ENCODE measurements at places on chromosomes 1 and 21.
A peak's percentile ranks its signal among the peaks of the same experiment; 100 is the strongest.

DNA sequence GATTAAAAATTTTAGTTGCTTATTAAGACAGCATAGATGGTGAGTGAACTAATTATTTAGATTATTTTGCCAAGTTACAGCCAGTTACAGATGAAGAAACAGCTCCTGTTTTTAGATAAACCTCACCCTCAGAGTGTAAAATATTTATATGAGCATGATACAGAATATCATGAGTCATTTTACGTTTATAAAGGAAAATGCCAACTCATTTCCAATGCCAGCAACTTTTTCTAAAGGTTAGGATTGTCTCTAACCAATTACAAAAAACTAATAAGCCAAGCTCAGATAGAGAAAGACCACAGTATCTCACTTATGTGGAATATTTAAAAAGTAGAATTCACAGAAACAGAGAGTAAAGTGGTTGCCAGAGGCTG is 590.1 kb downstream of the LTN1 start:
- no peak for DNase-seq

GRCh38 chr1:231139125-231139649 is 22.7 kb upstream of the TRIM67 start:
- peak; percentile 94 for DNase-seq

DNA sequence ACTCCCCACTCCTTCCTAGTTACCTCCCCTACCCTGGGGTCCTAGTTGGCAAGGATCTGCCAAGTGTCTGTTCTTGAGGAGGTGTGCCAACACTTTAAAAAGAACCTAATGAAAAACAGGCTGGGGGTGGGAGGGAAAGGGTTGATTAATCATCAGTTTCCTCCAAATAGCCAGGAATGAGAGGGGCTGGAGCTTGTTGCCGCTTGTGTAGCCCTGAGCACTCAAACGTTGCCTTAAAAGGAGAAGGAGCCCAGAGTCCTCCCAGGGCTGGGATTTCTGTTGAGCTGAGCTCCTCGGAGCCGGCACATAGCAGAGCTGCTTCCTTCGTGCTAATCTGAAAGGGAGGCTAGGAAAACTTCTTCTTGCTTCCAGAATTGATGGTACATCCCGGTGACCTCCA is 15.9 kb downstream of the SHISA4 start:
- peak; percentile 99 for DNase-seq

GRCh38 chr21:46038871-46039397 is 57.4 kb downstream of the COL6A1 start:
- peak; percentile 79 for DNase-seq

GRCh38 chr1:75484789-75485188 is 126.1 kb downstream of the SLC44A5 start:
- DNase-seq: no peak

GRCh38 chr1:211788626-211789025 is 41.9 kb downstream of the LPGAT1 start:
- DNase-seq: peak; percentile 8

GRCh38 chr1:9426291-9426711 is 113.0 kb upstream of the SLC25A33 start:
- peak; percentile 48 for DNase-seq

DNA sequence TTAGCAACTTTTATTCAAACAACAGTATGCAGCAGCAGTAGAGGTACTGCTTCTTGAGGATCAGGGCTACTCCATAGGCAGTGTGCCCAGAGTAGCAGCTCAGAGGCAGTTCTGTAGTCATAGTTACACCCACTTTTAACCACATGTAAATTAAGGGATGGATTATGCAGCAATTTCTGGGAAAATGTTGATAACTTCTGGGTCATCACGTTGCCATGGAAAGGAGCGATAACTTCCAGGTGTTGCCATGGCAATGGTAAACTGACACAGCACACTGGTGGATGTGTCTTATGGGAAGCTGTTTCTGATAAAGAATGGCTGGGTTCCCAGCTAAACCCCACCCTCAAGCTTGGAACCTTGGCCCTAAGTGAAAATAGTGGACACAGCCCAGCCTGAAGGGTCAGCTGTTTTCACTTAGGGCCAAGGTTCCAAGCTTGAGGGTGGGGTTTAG is 29.0 kb upstream of the PLA2G2A start:
- peak; percentile 3 for DNase-seq

GRCh38 chr1:22420455-22421053 is 31.1 kb upstream of the ZBTB40 start:
- DNase-seq: peak; percentile 76

GRCh38 chr1:43220905-43221778 is 48.6 kb upstream of the TMEM125 start:
- DNase-seq: no peak

DNA sequence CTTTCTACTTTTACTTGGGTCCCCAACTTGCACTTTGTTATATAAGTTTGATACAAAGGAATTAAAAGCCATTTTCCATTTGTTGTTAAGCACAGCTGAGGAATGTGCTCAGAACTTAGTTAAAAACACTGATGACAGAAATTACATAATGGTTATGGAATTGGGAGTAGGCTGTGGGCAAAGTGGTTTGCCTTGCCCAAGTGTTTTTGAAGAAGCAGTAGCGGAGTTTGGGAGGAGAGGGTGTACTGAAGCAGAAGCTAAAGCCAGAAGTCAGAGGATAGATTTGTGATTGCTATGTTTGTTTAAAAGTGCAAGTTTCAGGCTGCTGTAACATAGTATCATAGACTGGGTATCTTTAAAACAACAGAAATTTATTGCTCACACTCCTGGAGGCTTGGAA is 391.8 kb downstream of the DUSP10 start:
- no peak for DNase-seq

GRCh38 chr1:1599935-1600860 is at the start of gene FNDC10:
Gene FNDC10 (minus strand): TSS chr1:1600135. CDS start chr1:1600015, 120 bp downstream.
- no peak for DNase-seq

DNA sequence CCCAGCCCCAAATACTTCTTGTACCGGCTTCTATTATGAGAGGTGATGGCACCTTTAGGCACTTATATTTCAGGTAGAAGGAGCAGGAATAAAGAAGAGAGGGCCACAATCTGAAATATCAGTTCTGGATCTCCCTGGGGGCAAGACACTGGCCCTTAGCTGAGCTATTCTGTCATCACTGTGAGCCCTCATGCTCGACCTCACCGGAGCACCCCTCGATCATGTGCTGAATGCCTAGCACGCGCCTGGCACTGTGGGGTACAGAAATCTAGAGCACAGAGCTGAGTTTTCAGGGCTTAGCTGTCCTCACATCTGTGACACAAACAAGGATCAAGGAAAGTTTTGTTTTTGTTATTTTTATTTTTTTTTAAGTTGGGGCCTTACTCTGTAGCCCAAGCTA is 7.6 kb upstream of the MX1 start:
- DNase-seq: no peak

DNA sequence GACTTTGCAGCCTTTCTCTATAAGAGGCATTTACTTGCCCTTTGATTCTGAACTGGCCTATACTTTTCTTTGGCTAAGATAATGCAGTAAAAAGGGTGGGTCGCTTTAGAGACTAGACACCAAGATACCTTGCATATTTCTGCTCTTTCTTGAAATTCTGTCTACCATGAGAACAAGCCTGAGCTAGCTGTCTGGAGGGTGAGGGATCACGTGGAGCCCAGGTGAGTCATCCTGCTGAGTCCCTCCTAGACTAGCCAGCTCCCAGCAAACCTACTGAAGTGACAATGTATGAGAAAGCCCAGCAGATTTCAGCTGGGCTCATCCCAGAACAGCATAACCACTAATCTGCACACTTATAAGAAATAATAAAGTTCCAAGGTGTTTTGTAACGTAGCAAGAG is 408.0 kb upstream of the KAZN start:
- peak; percentile 8 for DNase-seq

DNA sequence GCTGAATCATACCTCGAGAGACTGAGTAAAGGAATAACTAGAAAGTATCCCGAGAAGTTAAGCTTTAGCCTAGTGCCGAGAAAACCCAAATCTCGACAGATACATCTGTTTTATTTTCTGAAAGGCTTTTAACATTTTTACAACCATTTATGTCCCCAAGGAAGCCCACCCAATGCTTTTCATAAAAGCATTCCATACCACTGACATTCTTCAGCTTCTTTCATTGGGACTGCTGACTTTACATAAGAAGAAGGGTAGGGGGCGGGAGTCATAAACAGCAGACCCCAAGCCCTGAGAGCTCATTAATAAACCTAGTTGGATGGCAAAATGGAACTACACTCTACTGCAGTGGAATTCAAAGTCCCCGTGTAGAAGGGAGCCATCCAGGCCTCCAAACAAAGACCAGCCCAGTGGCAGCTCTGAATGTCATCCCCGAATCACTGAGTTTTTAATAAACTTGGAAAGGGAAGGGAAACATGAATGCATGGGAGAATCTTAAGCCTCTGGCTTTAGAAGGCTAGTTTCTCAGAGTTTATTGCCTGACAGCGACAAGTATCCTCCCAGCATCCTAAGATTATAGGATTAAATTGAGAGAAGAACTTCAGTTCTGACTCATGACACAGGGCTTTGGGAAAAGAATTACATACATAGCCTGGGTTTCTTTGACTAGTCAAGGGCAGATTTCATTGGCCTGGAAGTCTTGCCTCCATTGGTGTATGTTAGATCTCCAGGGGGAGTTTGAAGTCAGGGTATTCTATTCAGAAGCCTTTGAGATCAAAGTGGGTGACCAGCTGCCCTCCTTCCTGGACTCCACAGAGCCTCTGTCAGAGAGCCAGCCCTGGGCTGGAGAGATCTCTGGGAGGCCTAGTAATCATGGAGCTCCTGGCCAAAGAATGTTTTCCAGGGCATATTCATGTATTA is 3.7 kb downstream of the ATF3 start:
- peak; percentile 44 for DNase-seq

DNA sequence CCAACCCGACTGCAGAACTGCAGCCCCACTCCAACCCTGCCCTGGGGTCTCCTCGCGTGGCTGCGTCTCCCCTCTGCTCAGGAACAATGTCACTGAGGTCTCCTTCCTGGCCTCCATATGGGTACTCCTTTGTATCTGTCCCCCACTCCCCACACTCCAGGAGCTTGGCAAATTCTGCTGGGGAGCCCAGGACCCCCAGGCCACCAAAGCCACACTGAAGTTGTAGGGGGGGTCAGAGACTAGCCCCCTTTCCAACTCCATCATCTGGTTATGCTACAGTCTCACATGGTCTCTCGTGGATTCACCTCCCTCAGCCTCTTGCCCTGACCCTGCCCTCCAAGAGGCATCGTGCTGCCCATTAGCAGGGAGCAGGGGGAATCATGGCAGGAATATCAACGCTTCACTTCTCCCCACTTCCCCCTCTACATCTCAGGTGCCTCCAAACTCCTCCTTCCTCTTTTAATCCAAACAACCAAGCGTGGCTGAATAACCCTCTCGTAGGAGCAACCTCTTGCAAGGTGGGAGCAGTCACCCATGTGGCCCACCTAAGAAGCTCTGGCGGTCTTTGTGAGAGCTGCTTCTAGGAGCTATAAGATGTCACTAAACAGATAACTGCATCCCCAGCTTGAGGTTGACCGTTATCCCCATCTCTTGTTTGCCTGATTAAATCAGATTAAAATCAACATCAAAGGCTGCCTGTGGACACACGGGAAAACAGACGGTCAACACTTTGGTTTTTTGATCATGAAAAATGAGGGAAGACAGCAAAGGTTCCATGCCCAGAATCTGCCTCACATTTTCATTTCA is 86.4 kb downstream of the MIS18A start:
- no peak for DNase-seq

- no peak for DNase-seq
Observed at GRCh38 chr1:47751193-47751592, 246.0 kb downstream of the TRABD2B start.

GRCh38 chr1:205811660-205812059 is 1.3 kb downstream of the SLC41A1 start:
- no peak for DNase-seq

- DNase-seq: peak; percentile 79
Observed at GRCh38 chr1:203304919-203305808, at the start of gene BTG2. Gene BTG2 (plus strand): TSS chr1:203305519. CDS start chr1:203305607, 88 bp downstream.

- no peak for DNase-seq
Observed at GRCh38 chr1:2242814-2243725, 15.0 kb downstream of the SKI start.

GRCh38 chr1:150912623-150913022 is 13.5 kb upstream of the SETDB1 start:
- DNase-seq: no peak

DNA sequence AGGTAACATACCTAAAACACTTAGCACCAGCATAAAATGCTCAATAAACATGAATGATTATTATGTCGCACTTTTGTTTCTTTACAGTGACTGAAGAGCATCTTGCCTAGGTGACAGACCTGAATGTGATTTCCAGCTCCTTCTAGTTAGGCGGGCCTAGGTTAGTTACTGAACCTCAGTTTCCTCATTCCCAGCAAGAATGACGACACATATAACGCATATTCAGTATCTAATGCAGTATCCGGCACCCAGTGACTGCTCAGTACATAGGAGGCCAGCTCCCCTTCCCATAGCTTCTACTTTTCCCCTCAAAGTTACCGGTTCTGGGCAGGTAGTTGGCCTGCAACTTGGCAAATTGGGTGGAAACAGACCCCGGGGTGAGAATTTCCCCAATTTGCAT is 763 bp downstream of the AUNIP start:
- no peak for DNase-seq

DNA sequence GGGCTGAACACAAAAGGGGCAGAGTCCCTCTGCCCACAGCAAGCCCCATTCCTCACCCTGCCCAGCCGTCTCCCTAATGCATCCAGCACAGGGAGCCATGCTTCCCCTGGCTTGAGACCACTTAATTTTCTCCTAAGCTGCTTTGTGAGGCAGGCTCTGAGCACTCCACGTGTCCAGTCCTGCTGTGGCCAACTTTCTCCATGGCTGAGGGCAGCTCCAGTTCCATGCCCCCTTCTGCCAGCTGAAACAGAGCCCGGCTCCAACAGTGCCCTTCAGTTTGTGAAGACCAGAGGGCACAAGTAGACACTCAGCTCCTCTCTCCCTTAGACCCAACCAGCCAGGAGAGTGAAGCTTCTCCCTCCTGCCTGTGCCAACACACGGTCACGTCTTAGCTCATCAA is 33.8 kb downstream of the PLEKHA6 start:
- no peak for DNase-seq

DNA sequence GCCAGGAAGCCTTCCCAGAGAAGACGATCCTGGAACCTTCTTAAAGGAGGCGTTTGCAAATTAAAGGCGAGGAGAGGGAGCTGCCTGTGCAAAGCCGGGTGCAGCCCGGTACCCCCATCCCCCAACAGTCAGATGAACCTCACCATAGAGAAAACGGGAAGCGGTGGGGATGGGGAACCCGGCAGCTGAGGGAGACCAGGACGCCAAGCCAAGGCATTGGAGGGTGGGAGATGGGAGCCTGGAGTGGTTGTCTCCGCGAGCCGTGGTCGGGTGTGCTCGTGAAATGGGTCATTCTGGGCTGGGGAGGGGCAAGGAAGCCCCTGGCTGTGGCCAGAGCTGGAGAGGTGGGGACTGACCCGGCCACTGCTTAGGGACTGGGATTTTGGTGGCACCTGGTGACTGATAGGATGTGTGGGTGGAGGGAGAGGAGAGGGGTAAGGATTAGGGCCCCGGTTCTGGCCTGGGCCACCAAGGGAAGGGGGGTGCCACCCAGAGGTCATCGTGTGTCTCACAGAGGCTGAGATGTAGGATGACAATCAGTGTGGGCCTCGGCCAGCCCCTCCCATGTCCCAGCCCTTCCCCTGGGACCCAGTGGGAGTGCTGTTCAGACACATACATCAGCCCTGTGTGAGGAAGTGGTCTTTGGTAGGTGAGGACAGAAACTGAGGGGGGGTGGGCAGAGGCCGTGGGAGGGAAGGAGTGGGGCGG is 676 bp upstream of the PADI2 start:
- no peak for DNase-seq

GRCh38 chr1:110309139-110309538 is 30.0 kb upstream of the RBM15 start:
- no peak for DNase-seq

All from fibroblast of upper back skin (primary cell).